Stimulated activated CD4-positive, alpha-beta T cell treated with anti-CD3 and anti-CD28 coated beads, TNF-alpha, amount 100 ng/mL, for 1 hour (primary cell): ENCODE measurements at places on chromosomes 13 and 19.

DNA sequence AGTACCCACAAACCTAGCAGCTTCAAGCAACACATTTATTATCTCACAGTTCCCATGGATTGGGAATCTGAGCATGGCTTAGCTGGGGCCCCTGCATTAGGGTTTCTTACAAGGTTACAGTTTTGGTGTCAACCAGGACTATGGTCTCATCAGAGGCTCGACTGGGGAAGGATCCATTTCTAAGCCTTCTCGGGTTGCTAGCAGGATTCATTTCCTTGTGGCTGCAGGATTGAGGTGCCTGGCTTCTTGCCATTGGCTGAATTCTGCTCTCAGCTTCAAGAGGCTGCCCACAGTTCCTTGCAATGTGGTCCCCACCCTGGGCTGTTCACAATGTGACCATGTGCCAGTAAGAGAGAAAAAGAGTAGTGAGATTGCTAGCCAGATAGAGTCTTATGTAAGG lies 26.7 kb downstream of the ZNRF4 start:
- no peak for DNase-seq

- no peak for DNase-seq
These were observed 1.3 kb upstream of the KLK8 start for GRCh38 chr19:51002542-51003311.

DNA sequence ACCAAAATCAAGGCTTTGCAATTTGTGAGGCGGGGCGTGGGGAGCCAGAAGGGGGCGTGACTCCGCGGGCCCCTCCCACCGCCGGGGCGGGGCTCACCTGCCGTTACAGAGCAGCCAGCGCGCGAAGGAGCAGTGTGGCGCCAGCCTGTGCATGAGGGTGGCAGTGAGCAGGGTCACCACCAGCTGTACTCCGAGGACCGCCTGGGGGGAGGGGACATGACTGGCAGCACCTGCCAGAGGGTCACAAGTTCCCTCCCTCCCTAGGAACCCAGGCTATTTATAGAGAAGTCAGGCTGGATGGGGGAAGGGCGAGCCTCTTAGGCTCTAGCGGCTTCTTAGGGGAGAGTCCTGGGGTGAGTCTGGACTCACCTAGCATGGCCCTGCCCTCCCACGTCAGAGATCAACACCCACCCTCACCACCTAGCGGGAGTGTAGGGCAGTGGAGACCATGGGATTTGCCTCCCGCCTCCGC lies 3.6 kb downstream of the TMEM161A start:
- no peak for DNase-seq

- no peak for DNase-seq
These were observed 13.6 kb downstream of the TPT1 start for GRCh38 chr13:45327253-45327955.

GRCh38 chr13:45119991-45120864 lies at the start of gene GTF2F2:
Gene GTF2F2, plus strand, starts transcription at chr13:45120510. Its CDS starts 146 bp downstream, at chr13:45120656.
- DNase-seq, result peak; percentile 75

GRCh38 chr19:58460039-58460438 lies 6.8 kb upstream of the ZNF324 start:
- DNase-seq, result no peak

DNA sequence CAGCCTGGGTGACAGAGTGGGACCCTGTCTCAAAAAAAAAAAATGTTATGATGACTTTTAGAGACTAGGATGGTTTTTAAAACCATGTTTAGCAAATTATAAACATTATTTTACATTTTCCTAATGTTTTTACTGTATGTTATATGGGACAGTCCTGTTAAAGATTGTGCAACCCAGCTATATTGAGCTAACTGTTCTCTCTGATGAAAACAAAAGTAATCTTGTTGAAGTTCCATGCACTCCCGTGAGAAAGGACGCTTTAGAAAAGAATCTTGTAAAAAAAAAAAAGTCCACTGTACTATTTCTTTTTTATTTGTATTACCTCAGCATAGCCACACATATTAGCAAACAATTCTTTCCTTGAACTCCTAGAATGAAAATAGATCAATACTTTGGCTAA lies 451.2 kb downstream of the DCT start:
- DNase-seq, result no peak

DNA sequence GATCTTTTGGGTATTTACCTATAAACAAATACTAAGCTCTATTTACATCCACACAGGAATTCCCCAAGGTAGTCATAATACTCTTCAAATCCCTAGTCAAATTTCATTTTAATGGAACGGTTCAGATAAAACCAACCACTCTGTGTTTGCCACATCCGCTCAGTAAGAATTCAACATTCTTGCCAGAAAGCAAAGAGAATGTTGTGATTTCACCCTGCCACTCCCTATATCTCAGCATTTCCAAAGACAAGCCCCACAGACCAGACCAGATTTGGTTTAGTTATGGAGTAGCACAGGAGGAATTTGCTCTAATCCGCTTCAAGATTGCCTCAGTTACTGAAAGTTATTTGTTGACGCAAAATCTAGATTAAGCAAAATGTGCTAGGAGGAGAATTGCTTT lies 105.6 kb upstream of the SERP2 start:
- DNase-seq, result no peak

DNA sequence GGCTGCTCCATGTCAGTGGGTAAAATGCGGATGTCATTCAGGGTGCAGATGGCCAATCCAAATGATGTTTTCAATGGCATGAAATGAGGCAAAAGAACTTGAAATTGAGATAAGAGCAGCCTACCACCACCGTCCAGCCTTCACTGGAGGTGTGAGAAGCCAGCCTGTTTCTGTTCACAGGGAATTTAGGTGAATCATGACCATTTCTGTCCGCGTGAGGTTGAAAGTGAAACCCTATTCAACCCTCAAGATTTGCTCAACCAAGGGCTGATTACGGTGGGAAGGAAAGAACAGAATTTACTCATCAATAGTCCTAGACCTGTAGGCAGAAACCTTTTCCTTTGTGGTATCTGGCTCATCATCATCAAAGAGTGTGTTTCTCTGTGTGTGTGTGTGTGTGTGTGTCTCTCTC lies 370.7 kb downstream of the COG6 start:
- DNase-seq, result peak; percentile 11

DNA sequence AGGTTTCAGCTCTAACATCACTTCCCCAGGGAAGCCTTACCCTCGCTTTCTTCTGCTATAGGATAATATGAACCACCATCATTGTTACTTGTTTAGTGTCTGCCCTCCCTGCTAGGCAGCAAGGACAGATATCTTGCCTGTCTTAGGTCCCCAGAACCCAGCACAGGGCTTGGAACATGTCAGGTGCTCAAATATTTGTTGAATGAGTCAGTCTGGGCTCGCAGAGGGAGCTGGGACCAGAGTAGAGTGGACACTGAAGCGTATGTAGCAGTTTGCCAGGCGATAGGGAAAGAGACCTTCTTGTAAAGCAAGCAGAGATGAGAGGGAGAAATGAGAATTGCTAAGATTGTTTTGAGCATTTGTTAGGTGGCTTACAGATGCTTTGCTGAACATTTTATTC lies 11.7 kb downstream of the BCKDHA start:
- no peak for DNase-seq

DNA sequence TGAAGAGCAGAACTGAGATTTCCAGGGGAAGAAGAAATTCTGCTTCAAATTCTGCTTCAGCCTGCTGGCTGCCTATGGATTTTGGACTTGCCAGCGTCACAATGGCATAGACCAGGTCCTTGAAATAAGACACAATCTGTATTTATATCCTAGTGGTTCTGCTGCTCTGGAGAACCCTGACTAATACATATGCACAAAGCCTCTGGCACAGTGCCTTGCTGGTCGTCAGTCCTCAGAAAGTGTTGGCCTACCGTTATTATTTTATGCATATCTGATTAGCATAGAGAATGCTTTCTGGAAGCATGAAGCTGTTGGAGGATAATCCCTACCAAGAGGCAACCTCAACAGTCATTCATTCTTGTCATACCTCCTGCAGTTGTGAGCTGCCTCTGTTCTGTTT lies 213.7 kb downstream of the B3GLCT start:
- no peak for DNase-seq

GRCh38 chr13:34179481-34179880 lies 361.5 kb downstream of the RFC3 start:
- no peak for DNase-seq

DNA sequence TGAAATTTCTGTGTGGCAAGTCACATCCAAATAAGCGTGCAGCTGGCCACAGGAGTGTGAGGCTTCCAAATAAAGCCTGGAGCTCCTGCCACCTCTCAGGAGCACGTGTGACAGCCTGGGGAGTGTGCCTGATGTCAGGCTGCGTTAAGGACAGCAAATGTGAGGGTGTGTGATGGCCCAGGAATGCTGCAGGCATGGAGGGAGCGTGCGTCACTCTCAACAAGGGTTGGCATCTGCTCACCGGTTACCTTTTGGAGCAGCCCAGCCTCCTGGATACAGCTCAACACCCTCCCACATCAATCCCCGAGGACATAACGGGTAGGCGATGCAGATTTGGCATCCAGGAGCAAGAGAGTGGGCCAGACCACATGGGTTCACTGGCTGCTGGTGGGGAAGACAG lies 19.0 kb downstream of the NUMBL start:
- DNase-seq, result no peak

- DNase-seq, result no peak
These were observed 26.2 kb downstream of the CELF5 start for GRCh38 chr19:3250675-3251074.
